ENCODE measurements at places on chromosomes 2 and 18.

DNA sequence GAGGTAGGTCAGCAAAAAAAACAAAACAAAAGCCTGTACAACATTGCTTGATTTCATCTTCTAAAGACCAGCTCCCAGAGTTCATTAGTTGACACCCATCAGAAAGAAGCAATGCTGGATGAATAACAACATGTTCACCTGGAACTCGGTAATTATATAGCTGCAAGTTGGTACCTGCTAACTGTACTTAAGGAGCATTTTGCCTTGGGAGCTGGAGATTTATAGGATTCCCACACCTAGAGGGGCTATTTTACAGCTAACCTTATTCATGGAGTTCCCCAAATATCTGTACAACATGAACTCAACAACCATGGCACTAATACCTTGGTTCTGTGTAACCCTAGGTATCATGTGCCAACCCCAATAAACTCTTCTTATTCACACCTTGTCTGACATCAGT is 281.1 kb upstream of the NCKAP5 start:
- DNase-seq, result no peak

DNA sequence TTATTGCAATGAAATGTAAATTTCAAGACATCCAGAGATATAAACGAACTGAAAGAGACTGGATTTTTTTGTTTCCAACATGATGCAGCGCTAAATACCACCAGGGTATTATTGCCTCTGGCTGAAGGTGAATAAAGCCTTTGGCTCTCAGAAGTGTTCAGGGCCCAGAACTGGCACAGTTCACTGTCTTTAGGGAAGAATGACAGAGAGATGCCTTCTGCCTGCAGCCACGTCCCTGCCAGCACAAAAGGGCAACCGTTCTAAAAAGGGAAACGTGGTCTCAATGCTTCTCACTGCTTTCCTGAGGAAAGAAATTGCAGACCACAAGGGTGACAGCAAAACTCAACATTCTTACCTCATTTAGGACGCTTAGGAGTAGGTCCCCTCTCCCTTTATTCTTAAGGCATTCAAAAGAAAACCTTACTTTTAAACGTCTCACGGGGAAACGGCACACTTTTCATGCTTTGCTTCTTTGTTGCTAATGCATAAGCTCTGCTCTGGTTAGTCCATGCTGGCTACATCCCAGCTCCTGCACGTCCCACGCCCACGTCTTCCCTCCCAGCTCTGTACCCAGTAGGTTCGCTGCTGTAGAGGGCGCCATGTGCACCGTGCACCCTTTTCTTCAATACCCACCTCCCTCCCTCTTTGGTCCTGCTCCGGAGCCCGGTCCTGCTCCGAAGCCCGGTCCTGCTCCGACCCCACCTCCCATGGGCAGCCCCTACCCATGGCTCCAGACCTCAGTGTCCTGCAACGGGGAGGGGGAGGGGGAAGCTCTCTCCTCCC is 171.0 kb downstream of the HRH4 start:
- DNase-seq, result no peak

- no peak for DNase-seq
Observed at GRCh38 chr2:17798338-17798737, 17.9 kb upstream of the MSGN1 start.

- DNase-seq, result no peak
Observed at GRCh38 chr2:26562811-26563645, 78.1 kb downstream of the CIB4 start.

GRCh38 chr2:3971652-3972192 is 268.3 kb downstream of the DCDC2C start:
- DNase-seq, result no peak

GRCh38 chr18:39380186-39380725 is 1814.7 kb upstream of the CELF4 start:
- no peak for DNase-seq

DNA sequence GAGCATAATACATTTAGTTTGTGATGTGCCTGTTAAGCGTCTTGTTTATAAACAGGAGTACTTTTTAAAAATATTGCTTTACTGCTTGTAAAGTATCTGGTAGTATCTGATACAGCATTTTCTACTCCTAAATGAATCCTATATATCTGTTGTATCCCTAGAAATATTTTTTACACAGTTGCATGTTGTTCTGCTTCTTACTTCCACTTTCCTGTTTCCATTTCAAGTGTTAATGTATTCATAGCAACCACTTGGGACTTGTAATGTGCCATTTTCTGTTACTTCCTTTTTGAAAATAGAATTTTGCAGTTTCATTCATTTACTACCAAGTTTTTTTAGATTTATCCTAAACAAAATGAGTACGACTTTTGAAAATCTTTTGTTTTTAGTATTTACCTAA is 24.9 kb downstream of the CCNT2 start:
- DNase-seq, result no peak

- DNase-seq, result no peak
Observed at GRCh38 chr2:118102433-118103082, 14.3 kb downstream of the INSIG2 start.

- DNase-seq, result peak; percentile 35
Observed at GRCh38 chr2:127389778-127390435, 2.1 kb upstream of the MAP3K2 start.

GRCh38 chr2:60521626-60522025 is 31.8 kb downstream of the BCL11A start:
- no peak for DNase-seq

- DNase-seq, result no peak
Observed at GRCh38 chr2:95314598-95314963, 17.4 kb downstream of the KCNIP3 start.

GRCh38 chr18:58781627-58782194 is 83.0 kb upstream of the ZNF532 start:
- peak; percentile 50 for DNase-seq

DNA sequence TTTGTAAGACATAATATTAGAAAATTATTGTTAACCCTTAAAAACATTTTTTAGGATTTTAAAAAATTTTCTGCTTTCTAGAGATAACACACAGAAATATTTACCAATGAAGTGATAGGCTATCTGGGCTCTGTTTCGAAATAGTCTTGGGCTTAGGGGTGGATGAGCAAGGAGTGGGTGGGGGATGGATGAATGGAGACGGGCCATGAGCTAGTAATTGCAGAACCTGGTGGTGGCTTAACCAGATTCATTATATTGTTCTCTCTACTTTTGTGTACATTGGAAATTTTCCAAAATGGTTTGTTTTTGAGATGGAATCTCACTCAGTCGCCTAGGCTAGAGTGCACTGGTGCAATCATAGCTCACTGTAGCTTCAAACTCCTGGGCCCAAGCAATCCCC is 89.6 kb downstream of the TCF7L1 start:
- no peak for DNase-seq

DNA sequence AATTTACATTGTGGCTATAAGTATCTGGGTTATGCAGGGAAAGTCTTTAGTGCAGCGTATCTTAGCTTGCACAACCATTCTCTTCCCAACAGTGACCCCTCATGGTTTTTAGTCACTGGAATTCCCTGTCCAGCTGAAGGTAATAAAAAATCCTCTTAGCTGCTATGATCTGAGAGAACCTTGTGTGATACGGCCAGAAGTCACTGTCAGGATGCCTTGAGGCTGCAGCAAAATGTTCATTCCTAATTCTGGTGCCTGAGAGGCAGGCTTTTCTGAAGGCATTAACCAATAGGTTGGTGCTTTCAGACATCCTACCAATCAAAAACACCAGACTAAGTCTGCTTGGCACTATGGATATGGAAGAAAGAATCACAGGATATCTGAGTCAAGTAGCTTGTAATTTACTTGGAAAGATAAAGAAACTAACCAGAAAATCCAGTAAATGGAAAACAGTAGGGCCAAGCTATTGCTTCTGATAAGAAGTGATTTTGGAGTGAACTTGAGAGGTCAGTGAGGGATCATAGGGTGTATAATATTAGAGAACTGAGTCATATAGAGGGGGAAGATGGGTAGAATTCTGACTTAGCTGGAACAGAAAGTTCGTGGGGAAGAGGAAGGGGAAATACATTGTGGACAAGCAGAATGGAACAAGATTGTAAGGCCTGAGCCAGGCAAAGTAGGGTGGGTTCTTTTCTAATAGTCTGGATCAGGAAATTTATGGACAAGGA is 89.0 kb upstream of the SLC14A2 start:
- no peak for DNase-seq

DNA sequence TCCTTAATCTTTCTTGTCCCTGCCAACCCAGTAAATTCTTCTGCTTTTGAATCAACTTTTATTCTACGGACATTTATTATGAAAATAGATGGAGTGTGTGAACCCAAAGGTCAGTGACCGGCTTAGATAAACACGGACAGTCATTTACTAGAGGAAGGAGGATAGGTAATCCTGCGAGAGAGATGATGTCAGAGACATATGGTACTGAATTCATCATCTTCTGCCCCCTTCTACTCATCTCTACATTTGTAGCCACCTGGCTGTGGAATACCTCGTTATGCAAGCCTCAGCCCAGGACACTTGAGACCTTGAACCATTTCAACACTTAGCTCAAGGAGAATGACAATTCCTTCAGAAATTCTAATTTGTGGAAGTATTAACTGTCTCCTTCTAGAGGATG is 443.6 kb downstream of the TDRD15 start:
- no peak for DNase-seq

GRCh38 chr2:143720095-143720664 is 591.0 kb downstream of the ARHGAP15 start:
- DNase-seq, result no peak

DNA sequence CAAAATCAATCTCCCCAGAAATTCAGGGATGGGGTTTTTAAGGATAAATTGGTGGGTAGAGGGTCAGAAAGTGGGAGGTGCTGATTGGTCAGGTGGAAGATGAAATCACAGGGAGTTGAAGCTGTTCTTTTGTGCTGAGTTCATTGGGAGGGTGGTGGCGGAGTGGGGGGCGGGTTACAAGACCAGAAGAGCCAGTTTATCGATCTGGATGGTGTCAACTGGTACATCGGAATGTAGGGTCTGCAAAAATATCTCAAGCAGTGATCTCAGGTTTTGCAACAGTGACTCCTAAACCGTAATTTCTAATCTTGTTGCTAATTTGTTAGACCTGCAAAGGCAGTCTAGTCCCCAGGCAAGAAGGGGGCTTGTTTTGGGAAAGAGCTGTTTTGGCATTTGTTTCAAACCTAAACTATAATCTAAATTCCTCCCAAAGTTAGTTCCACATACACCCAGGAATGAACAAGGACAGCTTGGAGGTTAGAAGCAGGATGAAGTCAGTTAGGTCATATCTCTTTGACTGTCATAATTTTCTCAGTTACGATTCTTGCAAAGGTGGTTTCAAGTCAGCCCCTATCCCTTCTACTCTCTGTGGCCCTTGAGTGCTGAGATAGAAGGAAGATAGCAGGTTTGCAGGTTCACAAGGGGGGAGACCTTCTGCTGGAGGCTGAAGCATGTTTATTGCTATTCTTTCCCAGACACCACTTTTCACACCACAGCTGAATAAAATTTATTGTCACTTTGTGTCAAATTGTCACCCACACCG is 12.3 kb upstream of the CXXC1 start:
- DNase-seq, result no peak

GRCh38 chr2:232363784-232364615 is 14.6 kb upstream of the ALPP start:
- DNase-seq, result peak; percentile 13

- no peak for DNase-seq
Observed at GRCh38 chr2:150983314-150983897, 278.3 kb downstream of the RBM43 start.

DNA sequence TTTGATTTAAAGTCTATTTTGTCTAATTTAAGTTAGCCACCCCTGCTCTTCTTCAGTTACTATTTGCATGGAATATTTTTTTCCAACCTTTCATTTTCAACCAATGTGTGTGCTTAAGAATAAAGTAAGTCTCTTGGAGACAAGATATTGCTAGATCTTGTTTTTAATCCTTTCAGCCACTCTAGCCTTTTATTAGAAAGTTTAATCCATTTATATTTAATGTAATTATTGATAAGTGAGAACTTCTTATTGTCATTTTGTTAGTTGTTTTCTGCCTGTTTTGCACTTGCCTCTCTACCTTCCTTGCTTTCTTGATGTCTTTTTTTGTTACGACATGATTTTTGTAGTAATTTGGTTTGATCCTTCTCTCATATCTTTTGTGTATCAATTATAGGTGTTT is 46.4 kb downstream of the CCDC148 start:
- no peak for DNase-seq

- no peak for DNase-seq
Observed at GRCh38 chr2:150520033-150520432, 32.6 kb upstream of the RND3 start.

- DNase-seq, result peak; percentile 86
Observed at GRCh38 chr2:219294356-219295351, 14.5 kb downstream of the PTPRN start.

DNA sequence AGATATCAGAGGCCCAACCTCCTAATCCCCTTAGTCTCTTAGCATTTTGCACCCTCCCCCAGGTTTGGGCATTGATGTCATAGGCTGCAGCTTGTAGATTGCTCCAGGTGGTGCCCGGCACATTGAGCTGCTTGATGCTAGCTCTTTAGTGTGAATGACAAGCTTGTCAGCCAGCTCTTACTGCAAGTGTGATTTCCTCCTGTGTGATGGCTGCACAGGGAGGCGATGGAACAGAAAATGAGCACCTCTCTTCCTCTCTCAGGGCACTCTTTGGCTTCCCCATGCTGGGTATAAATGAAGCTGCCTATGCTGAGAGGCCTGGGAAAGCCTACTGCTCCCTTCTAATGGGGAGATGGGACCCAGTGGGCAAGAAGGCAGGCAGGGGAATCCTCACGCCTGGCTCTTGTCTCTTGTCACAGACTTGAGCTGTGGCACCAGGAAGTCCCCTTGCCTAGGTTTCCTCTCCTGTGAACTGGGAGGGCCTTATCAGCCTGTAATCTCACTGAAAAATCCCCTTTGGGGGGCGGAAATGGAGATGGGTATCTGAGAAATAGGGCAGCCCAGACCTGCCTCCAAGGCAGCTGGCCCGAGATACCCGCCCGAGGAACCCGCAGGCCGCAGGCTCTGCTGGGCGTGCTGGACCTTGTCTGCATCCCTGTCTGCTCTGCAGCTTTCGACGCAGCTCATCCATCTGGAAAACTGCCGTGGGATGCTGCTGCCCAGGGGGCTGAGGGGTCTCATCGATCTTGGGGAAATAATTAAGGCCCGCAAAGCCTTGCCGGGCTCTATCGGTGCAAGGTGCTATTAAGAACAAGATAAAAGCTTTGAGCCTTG is 163.5 kb upstream of the CXCR4 start:
- DNase-seq, result peak; percentile 74

- no peak for DNase-seq
Observed at GRCh38 chr2:159128191-159128590, 158.3 kb downstream of the WDSUB1 start.

DNA sequence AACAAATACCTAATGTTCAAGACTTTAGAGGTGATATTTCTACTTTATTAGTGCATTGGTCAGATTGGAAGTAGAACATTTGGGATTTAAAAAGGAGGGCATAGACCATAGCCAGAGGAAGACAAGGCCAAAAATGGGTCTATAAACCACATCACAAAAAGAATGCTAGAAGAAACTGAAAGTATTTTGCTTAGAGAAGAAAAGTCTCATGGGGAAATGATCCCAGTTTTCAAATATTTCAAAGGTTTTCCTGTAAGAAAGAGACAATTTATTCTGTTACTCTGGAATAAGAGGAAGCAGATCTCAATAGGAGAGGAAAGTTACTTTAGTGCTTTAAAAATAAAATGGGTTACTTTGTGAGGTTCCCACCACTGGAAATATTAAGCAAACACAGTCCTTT is 341.4 kb downstream of the TNS1 start:
- DNase-seq, result no peak

- DNase-seq, result no peak
Observed at GRCh38 chr18:77073336-77074093, 59.1 kb downstream of the MBP start.
